ENCODE measurements at places on chromosomes 7 and 10.

- no peak for DNase-seq
Observed at GRCh38 chr10:131350245-131350644, 38.7 kb upstream of the TCERG1L start.

GRCh38 chr10:31836569-31837406 is 91.8 kb downstream of the ARHGAP12 start:
- DNase-seq, result no peak

DNA sequence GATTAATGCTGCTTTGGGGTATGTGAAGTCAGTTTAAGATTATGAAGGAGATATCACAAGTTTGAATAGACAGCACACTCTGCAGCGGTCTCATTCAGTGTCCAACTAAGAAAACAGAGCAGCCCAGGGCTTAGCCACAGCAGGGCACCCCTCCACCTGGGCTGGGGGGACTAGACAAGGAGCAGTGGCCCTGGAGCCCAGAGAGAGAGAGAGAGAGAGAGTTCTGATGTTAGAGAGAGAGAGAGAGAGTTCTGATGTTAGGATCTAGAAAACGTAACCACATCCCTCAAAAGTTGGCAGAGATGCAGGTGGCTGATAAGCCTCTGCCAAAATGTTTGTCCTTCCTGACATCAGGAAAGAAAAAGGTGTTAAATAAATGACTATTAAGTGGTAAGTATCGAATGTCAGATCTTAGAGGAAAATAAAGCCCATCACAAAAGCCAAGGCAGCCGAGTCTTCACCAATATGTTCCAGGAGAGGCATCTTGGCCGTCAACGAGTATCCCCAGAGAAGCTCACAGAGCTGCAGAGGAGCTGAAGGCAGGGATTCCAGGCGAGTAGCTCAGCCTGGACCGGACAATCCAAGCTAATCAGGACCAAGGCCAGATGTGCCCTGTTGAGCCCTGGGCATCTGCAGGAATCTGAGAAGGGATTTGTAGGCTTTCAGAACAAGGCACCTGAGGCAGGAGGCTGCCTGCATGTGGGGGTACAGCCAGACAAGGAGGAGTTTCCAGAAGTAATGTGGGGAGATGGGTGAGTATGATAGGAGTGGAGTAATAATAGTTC is 150.1 kb upstream of the TCF7L2 start:
- no peak for DNase-seq

GRCh38 chr7:19991936-19992335 is 218.5 kb upstream of the TMEM196 start:
- DNase-seq, result no peak

DNA sequence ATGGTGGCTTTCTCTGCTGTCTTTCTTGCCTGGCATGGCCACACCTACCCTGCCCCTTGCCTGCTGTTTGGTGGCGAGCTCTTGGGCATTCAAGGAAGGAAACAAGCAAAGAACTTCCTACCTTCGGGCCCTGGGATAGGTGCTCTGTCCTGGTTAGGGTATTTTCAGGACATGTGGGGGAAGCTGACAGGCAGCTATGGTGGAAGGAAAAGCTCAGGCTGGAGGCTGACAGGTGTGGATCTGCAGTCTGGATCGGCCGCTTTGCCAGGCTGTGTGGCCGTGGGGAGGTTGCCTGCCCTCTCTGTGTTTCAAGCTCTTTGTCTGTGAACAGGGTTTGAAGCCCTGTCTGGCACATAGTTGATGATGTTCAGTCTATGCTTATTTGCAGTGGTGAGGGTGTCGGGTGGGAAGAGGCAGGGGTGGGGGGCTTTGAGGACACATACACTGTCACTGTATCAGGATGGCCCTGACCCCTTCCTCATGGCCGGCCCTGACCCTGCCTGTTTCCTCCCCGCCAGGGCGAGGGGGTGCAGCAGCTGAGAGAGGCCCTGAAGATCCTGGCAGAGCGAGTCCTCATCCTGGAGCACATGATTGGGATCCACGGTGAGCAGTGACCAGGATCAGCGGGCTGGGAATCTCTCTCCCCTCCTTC is 73.7 kb downstream of the MYL10 start:
- no peak for DNase-seq

Data from SW 1271 (cell line).